Natural killer cell treated with Interleukin-12 subunit alpha and Interleukin-12 subunit beta and Interleukin-15 and Interleukin-18, amount 100 ng/mL, for 72 hours (primary cell): ENCODE measurements at places on chromosomes 3 and 15. TPM values are rescaled to one million over a fixed set of nuclear protein-coding genes. Genes with fewer than 3 reads are reported as not detected.

The LRRIQ4 gene
- not detected for total RNA-seq

The CCR8 gene
- 0.45 TPM for total RNA-seq

The COX5A gene
- 221 TPM for total RNA-seq

The MTHFS gene
- 12.1 TPM for total RNA-seq

The BLOC1S6 gene
- 50.5 TPM for total RNA-seq

The THAP10 gene
- total RNA-seq, result 0.19 TPM

The CCR4 gene
- 40.9 TPM for total RNA-seq

The AMIGO3 gene
- 2.0 TPM for total RNA-seq

The CHRNA7 gene
- 1.2 TPM for total RNA-seq

The PLIN1 gene
- 1.0 TPM for total RNA-seq
